Immature natural killer cell (primary cell): ENCODE measurements at places on chromosomes 12 and 14. TPM values are rescaled to one million over a fixed set of nuclear protein-coding genes. Genes with fewer than 3 reads are reported as not detected.

DNA sequence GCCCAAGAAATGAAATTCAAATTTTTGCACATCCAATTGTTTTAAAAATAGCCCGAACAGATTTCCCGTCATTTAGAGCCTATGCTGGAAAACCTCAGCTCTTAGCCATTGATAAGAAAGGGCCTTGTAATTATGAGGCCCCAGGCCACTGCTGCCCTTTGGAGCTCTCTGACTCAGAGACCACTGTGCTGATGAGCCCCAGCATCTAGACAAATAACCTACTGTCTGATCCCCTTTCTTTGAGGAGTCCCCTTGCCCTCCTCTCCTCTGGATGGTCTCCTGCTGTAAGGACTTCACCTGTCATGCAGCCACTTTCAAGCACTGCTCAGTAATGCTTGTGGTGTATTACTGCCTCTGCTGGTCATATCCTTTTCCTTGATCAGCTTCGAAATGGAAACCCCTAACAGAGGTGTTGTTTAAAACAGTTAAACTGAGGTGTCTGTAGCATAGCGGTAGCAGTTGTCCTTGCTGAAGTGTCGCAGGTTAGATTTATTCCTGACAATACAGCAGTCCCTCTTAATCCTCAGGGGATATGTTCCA is 159.9 kb upstream of the SRRM4 start:
- no peaks in the 10 kb centered on the region for H3K4me1 ChIP-seq
- H3K36me3 ChIP-seq: no peaks in the 10 kb centered on the region
- H3K27ac ChIP-seq: no peak overlapping the region
- H3K4me3 ChIP-seq: no peak overlapping the region
- no peaks in the 10 kb centered on the region for H3K27me3 ChIP-seq

DNA sequence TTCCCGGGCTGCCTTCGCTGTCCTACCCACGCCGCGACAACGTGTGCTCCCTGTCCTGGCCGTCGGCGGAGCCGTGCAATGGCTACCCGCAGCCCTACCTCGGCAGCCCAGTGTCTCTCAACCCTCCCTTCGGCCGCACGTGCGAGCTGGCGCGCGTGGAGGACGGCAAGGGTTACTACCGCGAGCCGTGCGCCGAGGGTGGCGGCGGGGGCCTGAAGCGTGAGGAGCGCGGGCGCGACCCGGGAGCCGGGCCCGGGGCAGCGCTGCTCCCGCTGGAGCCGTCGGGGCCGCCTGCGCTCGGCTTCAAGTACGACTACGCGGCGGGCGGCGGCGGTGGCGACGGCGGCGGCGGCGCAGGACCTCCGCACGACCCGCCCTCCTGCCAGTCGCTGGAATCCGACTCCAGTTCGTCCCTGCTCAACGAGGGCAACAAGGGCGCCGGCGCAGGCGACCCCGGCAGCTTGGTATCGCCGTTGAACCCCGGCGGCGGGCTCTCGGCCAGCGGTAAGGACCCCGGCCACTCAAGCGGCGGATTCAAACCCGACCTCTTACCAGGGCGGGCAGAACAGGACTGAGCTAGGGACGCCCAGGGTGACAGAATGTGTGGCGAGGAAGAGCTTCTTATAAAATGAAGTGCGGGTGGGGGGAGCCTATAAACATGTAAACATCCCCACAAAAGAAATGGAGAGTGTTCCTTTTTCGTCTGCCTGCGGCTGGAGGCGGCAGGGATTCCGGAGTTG is 503 bp downstream of the HOXC12 start:
- peaks cover 15% of the 10 kb centered on the region for H3K4me1 ChIP-seq
- no peak for DNase-seq
- peaks cover 7% of the 10 kb centered on the region for H3K36me3 ChIP-seq

DNA sequence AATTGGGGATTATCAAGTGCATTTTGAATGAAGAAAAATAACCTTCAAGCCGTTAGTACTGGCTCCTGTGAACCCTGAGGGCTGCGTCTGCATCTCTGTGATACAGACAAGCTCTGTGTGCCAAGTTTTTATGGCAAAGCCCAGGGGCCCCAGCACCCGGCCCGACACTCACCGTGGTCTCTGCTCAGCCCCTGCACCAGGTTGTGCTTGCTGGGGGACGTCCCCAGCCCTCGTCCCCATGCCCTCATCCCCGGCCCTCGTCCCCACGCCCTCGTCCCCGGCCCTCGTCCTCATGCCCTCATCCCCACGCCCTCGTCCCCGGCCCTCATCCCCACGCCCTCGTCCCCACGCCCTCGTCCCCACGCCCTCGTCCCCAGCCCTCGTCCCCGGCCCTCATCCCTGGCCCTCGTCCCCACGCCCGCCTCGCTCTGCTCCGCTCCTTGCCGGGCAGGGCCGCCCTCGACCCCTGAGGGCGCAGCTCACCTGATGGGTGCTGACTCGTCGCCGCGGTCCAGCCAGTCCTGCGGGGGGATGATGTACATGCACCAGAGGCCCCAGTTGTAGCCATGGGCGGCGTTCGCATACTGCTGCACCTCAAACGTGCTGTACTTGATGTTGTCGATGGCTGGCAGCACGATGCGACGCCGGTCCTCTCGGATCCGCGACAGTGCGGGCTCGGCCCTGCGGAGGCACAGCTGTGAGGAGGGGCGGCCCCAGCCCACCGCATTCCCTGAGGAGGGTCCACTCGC is 72.0 kb downstream of the GALNT9 start:
- no peaks in the 10 kb centered on the region for H3K4me1 ChIP-seq
- no peak overlapping the region for H3K4me3 ChIP-seq
- H3K27ac ChIP-seq: no peak overlapping the region

Gene SMCO2
- polyA plus RNA-seq: not detected

- H3K4me1 ChIP-seq: peaks cover 15% of the 10 kb centered on the region
- H3K36me3 ChIP-seq: no peaks in the 10 kb centered on the region
- no peak overlapping the region for H3K4me3 ChIP-seq
- H3K27ac ChIP-seq: no peak overlapping the region
- peaks cover 2% of the 10 kb centered on the region for H3K27me3 ChIP-seq
These were observed 142.5 kb downstream of the BCAT1 start for GRCh38 chr12:24806386-24806785.

DNA sequence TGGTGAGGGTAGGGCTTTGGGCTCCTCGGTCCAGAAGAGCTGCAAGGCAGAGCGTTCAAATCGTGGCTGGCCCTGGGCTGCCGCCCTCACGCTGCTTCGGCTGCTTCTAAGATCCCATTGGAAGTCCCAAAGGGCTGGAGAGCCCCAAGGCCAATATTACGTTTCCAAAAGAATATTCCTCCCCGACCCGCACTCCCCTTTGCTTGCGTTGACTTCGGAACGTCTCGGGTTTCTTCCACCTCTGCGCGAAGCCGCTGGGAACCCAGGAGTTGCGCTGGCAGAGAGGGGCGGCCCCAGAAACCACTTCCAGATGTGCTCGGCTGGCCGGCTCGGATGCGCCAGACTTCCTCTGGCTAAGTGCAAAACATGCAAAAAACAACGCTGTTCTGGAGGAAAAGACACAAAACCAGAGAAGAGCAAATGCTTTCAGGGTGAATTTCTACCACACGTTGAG is at the start of gene GLT8D2:
Gene GLT8D2, minus strand, starts transcription at position 285 of the 454 bp plus-strand sequence. CDS start 30,539 bp downstream, outside the sequence.
- DNase-seq: no peak
- H3K27ac ChIP-seq: no peak within 1 kb of the TSS
- peaks cover 11% of the 10 kb centered on the region for H3K4me1 ChIP-seq
- peaks cover 6% of the 10 kb centered on the region for H3K27me3 ChIP-seq
- no peaks in the 10 kb centered on the region for H3K36me3 ChIP-seq
- no peak within 1 kb of the TSS for H3K4me3 ChIP-seq

- no peak for DNase-seq
- H3K27ac ChIP-seq: no peak overlapping the region
- no peaks in the 10 kb centered on the region for H3K27me3 ChIP-seq
- no peaks in the 10 kb centered on the region for H3K36me3 ChIP-seq
- no peak overlapping the region for H3K4me3 ChIP-seq
These were observed 930.5 kb upstream of the NOVA1 start for GRCh38 chr14:27528328-27528727.

- no peak overlapping the region for H3K27ac ChIP-seq
- no peaks in the 10 kb centered on the region for H3K4me1 ChIP-seq
- H3K27me3 ChIP-seq: no peaks in the 10 kb centered on the region
- no peak overlapping the region for H3K4me3 ChIP-seq
- no peak for DNase-seq
These were observed 274.1 kb downstream of the ALG10 start for GRCh38 chr12:34296143-34297041.

Gene GAS2L3
- not detected for polyA plus RNA-seq

Gene RERG
- polyA plus RNA-seq: not detected
